NCI-H2081 (cell line): ENCODE measurements at places on chromosomes 11 and 22.

GRCh38 chr22:45425531-45426265 lies 12.2 kb downstream of the RIBC2 start:
- no peak for DNase-seq

GRCh38 chr11:35036639-35037038 lies 102.3 kb upstream of the CD44 start:
- no peak for DNase-seq

DNA sequence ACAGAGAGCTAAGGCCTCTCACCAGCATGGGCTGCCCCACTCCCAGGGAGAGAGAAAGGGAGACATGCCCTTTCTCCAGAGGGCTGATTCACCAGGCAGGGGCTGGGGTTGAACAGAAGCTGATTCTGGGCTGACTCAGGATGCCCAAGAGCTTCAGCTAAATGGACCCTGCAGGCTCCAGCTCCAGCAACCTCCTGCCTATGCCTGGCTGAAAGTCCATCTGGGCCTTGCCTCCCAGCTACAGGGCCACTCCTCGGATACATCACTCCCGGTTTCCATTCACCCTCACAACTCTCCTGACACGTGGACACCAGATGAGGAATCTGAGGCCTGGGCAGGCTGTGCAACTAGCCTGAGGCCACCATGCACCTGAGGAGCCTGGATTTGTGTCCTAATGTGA lies 215.5 kb downstream of the BUD13 start:
- DNase-seq = no peak

- no peak for DNase-seq
Observed at GRCh38 chr11:73965764-73966121, 14.9 kb downstream of the DNAJB13 start.

DNA sequence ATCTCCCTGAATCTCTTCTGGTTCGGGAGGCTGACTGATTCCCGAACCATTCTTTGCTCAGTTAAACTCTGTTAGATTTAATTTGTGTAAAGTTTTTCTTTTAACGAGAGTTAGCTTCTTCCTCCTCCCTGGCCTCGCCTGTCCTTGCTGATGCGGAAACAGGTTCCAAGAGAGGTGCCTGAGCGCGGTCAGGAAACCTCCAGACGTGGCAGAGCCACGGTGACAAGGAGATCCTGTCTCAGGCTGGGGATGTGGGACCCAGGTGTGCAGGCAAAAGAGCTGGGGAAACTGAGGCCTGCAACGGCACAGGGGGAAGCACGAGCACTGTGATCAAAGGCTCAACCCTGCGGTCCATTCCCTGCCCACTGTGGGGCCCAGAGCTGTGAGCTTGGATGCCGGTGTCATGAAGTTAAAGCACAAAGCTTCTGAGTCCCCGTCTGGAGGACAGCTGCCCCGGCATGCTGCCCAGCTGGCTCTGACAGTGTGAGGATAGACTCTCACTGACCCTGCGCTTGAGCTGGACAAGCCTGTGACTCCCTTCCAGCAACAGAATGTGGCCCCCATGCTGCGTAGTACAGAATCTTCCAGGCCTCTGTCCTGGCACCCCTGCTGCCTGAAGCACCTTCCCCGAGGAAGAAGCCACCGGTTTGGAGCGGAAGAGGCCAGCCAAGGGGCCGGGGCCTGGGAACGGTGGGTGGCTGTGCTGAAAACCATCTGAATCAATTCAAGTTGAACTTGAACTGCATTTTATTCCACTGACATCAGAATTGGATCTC lies 960.6 kb downstream of the BRD1 start:
- DNase-seq = no peak

- no peak for DNase-seq
Observed at GRCh38 chr11:75721852-75722668, 4.4 kb downstream of the MOGAT2 start.

- no peak for DNase-seq
Observed at GRCh38 chr11:15858881-15859280, 497.5 kb downstream of the SOX6 start.

DNA sequence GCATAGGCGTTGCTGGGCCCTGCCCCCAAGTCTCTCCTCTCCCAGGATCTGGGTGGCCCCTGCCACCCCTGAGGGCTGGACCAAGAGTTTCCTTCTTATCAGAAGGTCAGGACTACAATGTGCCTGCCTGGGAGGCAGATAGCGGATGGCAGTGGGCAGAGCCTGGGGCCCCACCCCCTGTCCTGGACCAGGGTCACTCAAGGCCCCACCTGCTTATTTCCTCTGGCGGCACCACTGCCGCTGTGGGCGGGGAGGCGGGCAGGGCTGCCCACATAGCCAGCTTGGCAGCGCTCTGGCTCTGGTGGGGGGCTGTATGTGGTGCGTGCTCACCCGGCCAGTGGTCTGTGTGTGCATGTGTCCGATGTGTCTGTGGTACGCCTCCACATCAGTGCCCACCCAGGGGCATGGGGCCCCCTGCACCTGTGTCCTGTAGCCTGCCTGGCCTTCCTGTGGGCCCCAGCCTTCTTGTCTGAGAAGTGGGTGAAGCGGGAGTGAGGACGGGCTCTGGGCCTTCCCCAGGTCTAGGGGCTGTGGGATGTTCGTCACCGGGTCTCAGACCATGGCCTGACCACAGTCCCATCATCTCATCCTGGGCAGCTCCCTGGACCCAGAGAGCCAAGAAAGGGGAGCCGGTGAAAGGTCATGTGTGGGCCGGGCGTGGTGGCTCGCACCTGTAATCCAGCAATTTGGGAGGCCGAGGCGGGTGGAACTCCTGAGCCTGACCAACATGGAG lies 3.0 kb downstream of the GAS2L1 start:
- DNase-seq = no peak
